ENCODE measurements at places on chromosomes 3 and 15.

- no peaks in the 10 kb centered on the region for H3K36me3 ChIP-seq
- H3K27me3 ChIP-seq: no peaks in the 10 kb centered on the region
- no peak overlapping the region for H3K4me3 ChIP-seq
- DNase-seq: no peak
These were observed 279.0 kb downstream of the MFSD1 start for GRCh38 chr3:159080821-159081220.

DNA sequence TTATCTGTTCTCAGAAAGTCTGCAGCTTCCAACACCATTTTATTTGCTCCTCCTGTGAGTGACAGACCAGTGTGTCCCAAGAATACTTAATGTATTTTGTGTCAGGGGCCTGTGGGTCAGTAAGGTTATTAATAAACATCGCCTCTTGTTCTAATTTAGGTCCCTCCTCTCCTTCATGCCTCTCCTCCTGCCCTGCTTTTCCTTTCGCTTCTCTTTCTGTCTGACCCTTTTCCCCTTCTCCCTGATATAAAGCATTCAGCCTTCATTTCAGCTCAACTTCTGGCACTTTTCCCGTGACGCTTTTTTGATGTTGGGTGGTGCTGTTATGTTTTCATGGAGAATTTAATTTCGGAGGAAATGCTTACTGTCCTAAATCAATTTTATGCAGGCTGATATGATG is 29.7 kb upstream of the NR2F2 start:
- peaks cover 6% of the 10 kb centered on the region for H3K36me3 ChIP-seq
- H3K4me1 ChIP-seq: peaks cover 17% of the 10 kb centered on the region
- DNase-seq: no peak
- no peaks in the 10 kb centered on the region for H3K27me3 ChIP-seq
- no peak overlapping the region for H3K4me3 ChIP-seq

GRCh38 chr3:110243081-110243480 is 828.5 kb upstream of the NECTIN3 start:
- no peaks in the 10 kb centered on the region for H3K36me3 ChIP-seq
- no peak overlapping the region for H3K27ac ChIP-seq
- no peaks in the 10 kb centered on the region for H3K27me3 ChIP-seq

- no peak overlapping the region for H3K4me3 ChIP-seq
- no peaks in the 10 kb centered on the region for H3K27me3 ChIP-seq
- no peaks in the 10 kb centered on the region for H3K36me3 ChIP-seq
- no peak overlapping the region for H3K27ac ChIP-seq
- H3K4me1 ChIP-seq: peaks cover 15% of the 10 kb centered on the region
- no peak for DNase-seq
These were observed 79.3 kb upstream of the LMOD3 start for GRCh38 chr3:69201658-69202057.

DNA sequence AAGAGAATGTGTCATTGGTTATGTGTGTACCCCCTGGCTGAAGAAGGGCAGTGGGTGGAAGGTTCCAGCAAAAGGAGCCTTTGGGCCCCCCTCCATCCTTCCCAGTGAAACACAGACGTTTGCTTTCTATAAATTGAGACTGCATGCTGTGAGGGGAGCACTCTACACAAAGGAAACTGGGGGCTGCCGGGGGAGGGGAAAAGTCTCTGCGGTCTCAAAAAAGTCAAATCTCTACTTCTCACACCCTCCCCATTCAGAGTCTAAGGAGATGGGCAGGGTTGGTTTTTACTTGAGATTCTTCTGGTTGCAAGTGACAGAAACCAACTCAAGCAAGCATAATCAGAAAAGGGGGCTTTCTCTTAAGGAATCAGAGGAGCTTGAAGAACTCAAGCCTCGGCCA is 50.1 kb upstream of the TLE3 start:
- DNase-seq: peak; percentile 33
- H3K36me3 ChIP-seq: no peaks in the 10 kb centered on the region
- no peak overlapping the region for H3K4me3 ChIP-seq
- no peaks in the 10 kb centered on the region for H3K27me3 ChIP-seq

DNA sequence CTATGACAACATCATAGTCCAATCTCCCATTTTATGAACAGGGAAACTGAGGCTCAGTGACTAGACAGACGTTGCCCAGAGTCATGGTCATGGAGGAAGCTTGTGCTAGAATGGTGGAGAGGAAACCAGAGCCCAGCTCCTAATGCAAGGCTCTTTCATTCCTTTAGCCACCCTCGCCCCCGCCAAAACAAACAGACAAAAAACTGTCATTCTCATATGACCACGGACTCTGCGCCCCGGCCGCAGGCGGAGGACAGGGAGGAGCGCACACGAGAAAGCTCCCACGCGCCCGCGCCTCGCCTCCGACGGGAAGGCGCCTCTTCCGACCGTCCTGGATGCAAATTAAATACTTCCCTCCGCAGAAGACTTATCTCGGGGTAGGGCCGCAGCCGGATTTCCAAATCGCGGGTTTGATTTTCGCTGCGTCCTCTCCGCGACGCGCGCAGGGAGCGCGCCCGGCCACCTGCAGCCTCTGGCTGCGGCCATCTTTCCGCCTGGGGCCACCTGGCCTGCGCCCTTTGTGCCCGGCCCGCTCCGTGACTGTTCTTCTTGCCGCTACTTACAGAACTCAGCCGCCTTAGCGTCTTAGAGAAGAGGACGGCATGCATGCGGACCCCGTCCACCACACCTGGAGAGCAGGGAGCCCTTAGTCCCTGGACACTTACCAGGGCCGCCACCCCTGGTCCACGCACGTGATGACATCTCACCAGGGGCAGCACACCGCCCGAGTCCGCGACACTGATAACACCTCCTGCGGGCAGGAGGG is 670 bp upstream of the ATP13A3 start:
- peak overlapping the region; percentile 58 for H3K4me3 ChIP-seq
- peak; percentile 28 for DNase-seq

DNA sequence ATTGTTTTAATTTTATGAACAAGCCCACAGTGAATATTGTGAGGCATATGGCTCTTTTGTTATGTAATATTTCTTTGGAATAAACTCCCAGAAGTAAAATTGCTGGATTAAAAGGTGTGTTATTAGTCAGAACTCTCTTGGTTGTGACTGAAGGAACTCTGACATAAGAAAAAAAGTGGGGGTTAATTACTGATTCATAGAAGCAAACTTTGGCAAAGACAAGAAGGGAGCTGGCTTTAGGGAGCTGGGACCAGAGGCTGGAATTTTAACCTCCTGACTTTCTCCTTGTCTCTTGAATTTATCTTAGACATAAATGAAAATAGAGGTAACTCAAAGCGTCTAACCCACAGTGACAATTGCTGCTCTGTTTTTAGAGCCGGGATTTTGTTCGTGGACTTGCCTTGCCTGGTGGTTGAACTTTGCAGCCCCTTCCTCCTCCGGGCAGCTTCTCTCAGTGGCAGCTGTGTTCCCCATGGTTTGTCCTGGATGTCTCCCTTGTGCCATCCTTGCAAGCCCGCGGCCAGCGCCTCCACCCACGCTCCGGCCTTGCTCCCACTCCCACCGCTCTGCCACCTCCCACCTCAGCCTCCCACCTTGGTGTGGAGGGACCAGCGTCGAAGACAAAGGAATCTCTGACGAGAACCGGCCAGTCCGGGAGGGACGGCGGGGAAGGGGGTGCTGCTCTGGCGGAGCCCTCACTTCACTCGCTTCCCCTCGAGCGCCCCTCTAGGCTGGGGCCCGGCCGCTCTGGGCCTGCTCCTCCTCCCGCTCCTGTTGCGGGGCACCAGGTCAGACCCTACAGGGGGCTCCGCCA is 28.0 kb downstream of the ARHGAP31 start:
- peaks cover 40% of the 10 kb centered on the region for H3K27me3 ChIP-seq
- peaks cover 4% of the 10 kb centered on the region for H3K4me1 ChIP-seq
- H3K4me3 ChIP-seq: peak overlapping the region; percentile 68
- no peaks in the 10 kb centered on the region for H3K36me3 ChIP-seq
- H3K27ac ChIP-seq: no peak overlapping the region
- peak; percentile 67 for DNase-seq

- DNase-seq: no peak
- no peaks in the 10 kb centered on the region for H3K27me3 ChIP-seq
- no peak overlapping the region for H3K27ac ChIP-seq
- no peaks in the 10 kb centered on the region for H3K4me1 ChIP-seq
- no peak overlapping the region for H3K4me3 ChIP-seq
These were observed 162.1 kb upstream of the BHLHE40 start for GRCh38 chr3:4817128-4817527.

GRCh38 chr3:115758076-115758763 is 134.9 kb downstream of the GAP43 start:
- no peak overlapping the region for H3K27ac ChIP-seq
- no peak overlapping the region for H3K4me3 ChIP-seq
- no peaks in the 10 kb centered on the region for H3K36me3 ChIP-seq
- DNase-seq: no peak
- H3K4me1 ChIP-seq: no peaks in the 10 kb centered on the region

DNA sequence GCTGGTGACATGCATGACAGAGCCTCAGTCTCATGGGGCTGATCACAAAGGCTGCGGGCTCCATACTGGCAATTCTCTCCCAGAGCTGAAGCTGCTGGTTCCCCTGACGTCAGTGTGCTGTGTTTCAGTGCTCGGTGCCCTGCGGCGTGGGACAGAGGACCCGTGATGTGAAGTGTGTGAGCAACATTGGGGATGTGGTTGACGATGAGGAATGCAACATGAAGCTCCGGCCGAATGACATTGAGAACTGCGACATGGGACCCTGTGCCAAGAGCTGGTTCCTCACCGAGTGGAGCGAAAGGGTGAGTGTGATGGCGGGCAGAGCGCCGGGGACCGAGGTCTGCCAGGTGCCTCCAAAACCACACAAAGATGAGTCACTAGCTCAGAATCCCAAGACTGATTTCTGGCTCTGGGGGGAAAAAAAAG is 62.0 kb upstream of the NR2E3 start:
- DNase-seq: no peak
- H3K27ac ChIP-seq: no peak overlapping the region
- H3K4me1 ChIP-seq: no peaks in the 10 kb centered on the region

DNA sequence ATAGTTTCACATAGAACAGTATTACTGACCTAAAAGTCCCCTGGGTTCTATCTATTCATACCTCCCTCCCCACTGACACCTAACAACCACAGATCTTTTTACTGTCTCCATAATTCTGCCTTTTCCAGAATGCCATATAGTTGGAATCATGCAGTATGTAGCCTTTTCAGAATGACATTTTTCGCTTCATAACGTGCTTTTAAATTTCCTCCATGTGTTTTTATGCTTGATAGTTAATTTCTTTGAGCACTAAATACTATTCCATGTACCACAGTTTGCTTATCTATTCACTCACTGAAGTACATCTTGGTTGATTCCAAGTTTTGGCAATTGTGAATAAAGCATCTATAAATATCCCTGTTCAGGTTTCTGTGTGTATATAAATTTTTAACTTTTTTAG is 77.7 kb upstream of the GPR149 start:
- no peaks in the 10 kb centered on the region for H3K27me3 ChIP-seq
- DNase-seq: no peak
- H3K4me1 ChIP-seq: no peaks in the 10 kb centered on the region

DNA sequence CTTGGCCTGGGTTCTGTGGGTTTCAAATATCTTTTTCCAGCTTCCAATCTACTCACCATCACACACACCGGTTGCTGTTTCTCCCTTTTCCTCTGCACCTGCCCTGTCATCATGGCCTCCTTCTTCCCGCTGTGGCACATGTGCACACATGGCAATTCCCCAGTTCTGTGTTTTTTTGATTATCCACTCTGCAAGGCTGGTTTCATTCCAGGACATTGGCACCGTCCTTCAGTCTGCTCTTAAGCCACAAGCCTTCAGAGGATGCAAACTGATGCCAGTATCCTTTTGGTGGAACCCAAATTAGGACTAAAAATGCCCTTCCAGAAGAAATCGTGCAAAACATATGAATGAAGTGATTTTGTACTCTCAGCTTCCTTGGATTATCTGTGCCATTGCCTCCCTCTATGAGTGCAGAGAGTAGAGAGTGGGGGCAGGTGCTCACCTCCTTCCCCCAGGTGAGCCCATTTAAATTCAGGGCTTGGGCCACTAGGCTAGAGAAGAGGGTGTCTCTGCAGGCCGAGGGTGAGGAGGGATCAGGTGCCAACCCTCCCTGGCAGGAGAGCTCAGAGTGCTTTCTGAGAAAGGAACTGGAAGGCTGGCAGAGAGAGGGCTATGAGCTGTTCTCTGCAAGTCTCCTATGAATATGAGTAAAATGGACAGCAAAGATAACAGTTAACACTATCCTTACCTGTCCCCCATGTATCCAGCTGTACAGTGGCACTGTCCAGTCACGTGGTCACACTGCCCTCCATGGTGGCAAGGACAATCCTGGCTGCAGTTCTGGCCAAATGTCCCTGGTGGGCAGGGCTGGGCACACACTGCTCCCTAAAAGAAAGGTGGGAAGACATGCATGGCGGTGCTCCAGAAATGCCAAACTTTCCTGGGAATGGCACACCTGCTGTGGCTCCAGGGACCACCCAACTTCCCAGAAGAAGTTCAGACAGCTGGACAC is 100.8 kb downstream of the RAB11A start:
- H3K36me3 ChIP-seq: no peaks in the 10 kb centered on the region
- no peak for DNase-seq
- no peaks in the 10 kb centered on the region for H3K27me3 ChIP-seq
- no peaks in the 10 kb centered on the region for H3K4me1 ChIP-seq
- no peak overlapping the region for H3K4me3 ChIP-seq

GRCh38 chr3:33139996-33140395 is 26.2 kb downstream of the CRTAP start:
- no peaks in the 10 kb centered on the region for H3K27me3 ChIP-seq
- no peak overlapping the region for H3K4me3 ChIP-seq
- H3K4me1 ChIP-seq: peaks cover 6% of the 10 kb centered on the region
- H3K27ac ChIP-seq: no peak overlapping the region

- H3K4me1 ChIP-seq: no peaks in the 10 kb centered on the region
- DNase-seq: no peak
- no peaks in the 10 kb centered on the region for H3K36me3 ChIP-seq
- H3K27ac ChIP-seq: no peak overlapping the region
- no peaks in the 10 kb centered on the region for H3K27me3 ChIP-seq
- H3K4me3 ChIP-seq: no peak overlapping the region
These were observed 79.5 kb downstream of the CD200 start for GRCh38 chr3:112412494-112412893.

DNA sequence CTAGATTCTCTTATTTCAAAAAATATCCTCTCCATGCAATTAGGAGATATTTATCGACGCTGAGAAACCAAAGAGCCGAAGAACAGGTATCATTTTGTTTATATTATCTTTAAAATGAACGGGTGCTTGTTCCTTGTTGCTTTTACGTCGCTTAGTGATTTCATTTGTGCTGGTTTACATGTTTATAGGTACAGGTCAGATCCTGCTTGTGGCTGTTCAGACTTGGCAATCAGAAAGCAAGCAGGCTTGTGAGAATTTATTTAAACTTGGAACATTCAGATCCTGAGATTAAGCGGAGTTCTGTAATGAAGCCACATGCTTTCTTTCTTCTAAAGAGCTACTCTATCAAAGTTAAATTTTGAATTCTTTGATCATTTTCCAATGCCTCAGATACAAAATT is 43.0 kb upstream of the ATP2C1 start:
- no peaks in the 10 kb centered on the region for H3K27me3 ChIP-seq
- DNase-seq: no peak
- no peak overlapping the region for H3K27ac ChIP-seq
- H3K4me1 ChIP-seq: peaks cover 22% of the 10 kb centered on the region

GRCh38 chr15:68726246-68726645 is 94.4 kb downstream of the ANP32A start:
- H3K27ac ChIP-seq: no peak overlapping the region
- H3K4me1 ChIP-seq: peaks cover 2% of the 10 kb centered on the region
- no peak overlapping the region for H3K4me3 ChIP-seq
- no peak for DNase-seq
- no peaks in the 10 kb centered on the region for H3K36me3 ChIP-seq

GRCh38 chr3:100518983-100519382 is 26.6 kb downstream of the TMEM45A start:
- no peak overlapping the region for H3K27ac ChIP-seq
- H3K4me3 ChIP-seq: no peak overlapping the region
- H3K36me3 ChIP-seq: no peaks in the 10 kb centered on the region
- no peak for DNase-seq
- no peaks in the 10 kb centered on the region for H3K27me3 ChIP-seq
